ENCODE measurements at places on chromosomes 5 and 9. TPM values are rescaled to one million over a fixed set of nuclear protein-coding genes. Genes with fewer than 3 reads are reported as not detected.

The NUTM2F gene
- total RNA-seq, result not detected

DNA sequence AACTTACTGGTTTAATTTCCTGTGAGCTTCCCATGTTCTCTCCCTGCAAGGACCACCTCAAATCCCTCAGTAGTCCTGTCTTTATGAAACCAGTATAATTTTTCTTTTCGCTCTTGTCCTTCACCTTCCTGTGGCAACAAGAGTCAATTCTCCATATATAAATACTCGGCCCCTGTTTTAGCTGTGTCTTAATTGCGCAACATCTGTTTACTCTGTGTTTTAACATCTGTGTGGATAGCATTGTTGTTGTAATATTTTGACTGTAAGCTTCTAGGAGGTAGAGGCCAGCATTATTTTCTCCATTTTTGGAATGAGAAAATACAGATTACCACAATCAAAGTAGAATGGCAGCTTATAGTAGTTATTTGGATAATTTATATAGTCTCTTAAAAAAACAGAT is 30.2 kb upstream of the CDKN2B start:
- DNase-seq, result no peak

- DNase-seq, result no peak
Measured at GRCh38 chr9:76772686-76773445, 8.6 kb downstream of the PCA3 start.

GRCh38 chr5:62477801-62478200 is 65.2 kb downstream of the IPO11 start:
- no peak for DNase-seq

- peak; percentile 21 for DNase-seq
Measured at GRCh38 chr5:57338068-57338867, 144.3 kb downstream of the ACTBL2 start.

The CD180 gene
- not detected for total RNA-seq

DNA sequence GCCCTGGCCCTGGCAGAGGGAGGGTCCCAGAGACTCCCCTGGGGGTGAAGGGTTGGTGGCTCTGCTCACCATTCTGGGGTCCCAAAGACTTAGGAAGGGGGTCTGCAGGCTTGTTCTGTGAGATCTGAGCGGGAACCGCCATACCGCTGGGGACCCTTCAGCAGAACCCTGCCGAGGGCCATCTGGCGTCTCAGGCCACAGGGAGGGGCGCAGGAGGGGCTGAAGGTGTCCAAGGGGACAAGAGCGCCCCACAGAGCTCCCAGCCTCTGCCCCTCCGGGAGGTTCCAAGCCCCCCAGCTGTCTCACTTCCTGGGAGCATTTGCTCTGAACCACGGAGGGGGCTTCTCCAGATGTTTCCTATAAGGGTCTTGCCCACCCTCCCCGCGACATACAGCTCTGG is 4.8 kb downstream of the FIBCD1 start:
- DNase-seq, result no peak

GRCh38 chr5:38556599-38557307 is at the start of gene LIFR:
Gene LIFR (minus strand): TSS chr5:38556646. CDS start chr5:38530647, 25,999 bp downstream.
- DNase-seq, result peak; percentile 78

DNA sequence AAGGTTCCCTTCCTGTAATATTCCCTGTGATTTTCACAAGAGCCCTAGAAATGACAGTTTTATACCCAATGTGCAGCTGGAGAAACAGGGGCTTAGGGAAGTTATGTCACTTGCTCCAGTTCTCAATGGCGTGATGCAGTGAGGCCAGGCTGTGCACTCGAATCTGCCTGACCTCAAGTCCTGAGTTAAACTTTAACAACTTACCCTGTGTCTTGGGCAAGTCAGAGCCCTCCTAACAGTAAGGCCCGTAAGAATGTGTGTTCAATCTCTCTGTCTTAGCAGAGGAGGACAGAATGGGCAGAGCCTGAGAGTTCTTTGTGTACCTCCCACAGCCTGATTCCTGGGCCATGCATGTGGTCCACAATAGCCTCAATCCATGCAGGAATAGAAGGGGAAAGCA is 181.1 kb downstream of the TRIM32 start:
- no peak for DNase-seq

GRCh38 chr9:84971571-84971970 is 302.0 kb downstream of the NTRK2 start:
- DNase-seq, result no peak

The CSF1R gene
- not detected for total RNA-seq

DNA sequence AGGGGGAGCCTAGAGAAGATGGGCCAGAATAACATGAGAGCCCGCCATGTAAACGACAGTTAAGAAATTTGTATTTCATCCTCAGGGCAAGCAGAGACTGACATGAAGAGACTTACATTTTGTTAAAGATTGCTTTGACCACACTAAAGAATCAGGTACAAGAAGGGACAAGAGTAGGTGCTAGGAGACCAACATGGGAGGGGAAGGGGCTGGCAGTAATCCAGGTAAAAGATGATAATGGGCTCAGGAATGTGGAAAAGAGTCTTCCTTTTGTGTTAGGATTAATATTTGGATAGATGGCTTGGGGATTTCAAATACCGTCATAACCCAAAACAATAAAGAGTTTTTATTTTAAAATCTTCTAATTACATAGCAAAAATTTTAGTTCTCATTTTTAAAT is 137.3 kb downstream of the ZNF462 start:
- no peak for DNase-seq

The EDIL3 gene
- 39.4 TPM for total RNA-seq

The SEC61B gene
- total RNA-seq, result 120 TPM

The PTCD2 gene
- total RNA-seq, result 20.3 TPM

GRCh38 chr9:72480921-72481320 is 40.5 kb upstream of the TMC1 start:
- no peak for DNase-seq

DNA sequence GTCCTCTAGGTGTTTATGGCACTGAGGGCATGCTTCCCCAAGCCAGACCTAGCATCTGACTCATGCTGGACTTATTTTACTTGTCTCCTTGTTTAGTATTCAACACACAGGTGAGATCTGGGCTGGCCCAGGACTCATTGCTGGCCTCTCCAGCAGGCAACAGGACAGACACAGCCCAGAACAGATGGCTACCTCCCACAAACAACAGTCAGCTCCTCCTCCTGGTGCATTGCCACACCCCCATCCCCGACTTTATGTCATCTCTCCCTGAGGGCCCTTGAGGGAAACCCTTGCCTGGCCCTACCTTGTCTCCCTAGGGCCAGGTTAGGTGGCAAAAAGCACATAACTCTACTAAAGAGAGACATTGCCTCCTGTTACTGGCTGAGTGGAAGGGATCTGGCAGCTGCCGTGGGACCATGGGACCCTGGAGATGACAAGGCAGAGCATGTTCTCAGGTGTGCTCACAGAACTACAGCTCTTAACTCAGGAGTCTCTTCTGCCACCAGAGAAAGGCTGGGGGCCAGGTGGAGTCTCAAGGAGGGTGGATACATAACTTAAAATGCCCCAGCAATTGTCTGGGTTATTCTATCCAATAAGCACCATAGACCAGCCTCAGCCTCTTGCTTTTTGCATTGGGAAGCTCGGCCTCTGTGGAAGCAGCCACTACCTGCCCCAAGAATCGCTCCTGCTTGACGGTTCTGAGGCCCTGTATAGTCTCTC is 2.3 kb downstream of the ACSL6 start:
- DNase-seq, result no peak

The ALG2 gene
- 68.5 TPM for total RNA-seq

DNA sequence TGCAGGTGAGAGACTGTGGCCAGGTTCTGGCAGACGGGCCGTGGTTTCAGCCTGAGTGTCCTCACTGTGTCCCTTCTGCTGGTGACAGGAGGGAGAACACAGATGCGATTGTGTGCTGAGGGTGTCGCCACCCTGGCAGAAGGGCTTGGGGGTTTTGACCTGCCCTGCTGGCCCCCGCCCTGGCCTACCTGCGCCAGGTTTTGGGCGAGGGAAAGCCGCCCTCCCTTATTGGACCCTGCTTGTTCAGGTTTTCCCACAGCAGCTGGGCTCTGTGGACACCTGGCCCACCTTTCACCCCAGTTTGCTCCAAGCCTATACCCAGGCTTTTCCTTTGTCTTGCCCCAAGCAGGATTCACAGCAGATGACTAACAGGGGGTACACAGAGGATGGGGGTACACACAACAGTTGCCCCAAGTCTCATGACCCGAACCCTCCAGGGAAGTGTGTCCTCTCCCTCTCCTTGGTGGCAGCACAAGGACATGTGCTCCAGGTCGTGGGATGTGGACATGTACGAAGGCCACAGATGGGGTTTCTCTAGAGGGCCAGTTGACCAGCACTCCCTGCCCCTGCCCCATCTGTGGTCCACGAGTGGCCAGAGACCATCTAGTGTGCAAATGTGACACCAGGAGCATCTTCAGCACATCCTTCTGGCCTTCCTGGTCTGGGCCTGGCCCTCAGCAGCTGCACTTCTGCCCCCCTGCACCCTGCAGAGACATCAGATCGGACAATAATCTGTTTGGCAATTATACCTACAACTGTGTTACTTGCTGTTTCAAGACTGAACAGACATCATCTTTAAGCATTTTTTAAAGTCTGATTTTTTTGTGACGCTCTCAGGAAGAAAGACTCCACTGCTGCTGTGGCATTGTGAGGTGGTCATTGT is 265.8 kb upstream of the IRX4 start:
- DNase-seq, result no peak

DNA sequence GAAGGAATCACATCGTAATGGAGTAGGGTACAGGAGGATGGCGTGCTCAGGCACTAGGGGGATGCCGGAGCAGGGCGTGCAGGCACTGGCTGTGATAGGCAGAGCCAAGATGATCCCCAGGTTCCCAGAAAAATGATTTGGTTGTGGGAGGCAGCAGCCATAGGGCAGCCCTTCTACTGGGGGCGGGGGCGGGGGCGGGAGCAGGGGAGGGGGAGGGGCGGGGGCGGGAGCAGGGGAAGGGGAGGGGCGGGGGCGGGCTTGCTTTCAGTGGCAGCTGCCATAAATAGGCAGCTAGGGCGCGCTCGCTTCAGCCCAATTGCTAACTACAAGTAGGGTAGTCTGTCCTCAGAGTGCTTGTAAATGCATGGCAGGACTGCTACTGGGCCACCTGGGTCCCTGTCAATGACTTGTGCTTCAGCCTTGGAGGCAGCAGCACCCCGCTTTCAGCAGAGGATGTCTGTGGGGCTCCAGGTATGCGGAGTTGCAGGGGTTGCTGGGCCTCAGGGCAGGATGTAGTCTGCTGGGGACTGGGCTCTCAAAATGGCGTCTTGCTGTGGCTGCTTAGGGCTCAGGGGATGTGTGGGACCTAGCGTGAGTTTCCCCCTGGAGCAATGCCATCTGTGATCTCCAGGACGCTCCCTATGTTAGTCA is 354.3 kb downstream of the RAB3C start:
- DNase-seq, result no peak

The ALDOB gene
- total RNA-seq, result not detected

DNA sequence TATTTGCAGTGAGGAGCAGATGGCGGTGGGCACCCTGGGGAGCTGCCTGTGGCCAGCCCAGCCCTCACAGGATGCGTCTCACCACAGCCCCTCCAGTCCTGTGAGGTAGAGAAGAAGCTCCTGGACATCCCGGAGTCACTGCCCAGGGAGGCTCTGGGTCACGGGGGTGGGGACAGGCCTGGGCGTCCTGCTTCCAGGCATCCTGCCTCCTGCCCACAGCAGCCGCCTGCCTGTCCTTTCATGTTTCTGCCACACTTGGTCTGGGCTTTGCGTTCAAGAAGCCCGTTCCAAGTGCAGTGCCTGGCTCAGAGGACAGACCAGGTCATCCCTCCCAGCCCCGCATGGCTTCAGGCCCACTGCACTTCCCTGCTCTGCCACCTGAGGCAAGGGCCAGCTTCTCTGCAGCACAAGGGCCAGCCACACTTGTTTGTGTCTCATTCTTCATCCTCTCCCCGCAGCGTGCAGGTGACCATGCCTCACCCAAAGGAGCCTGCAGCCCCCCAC is 38.2 kb downstream of the ZDHHC11B start:
- DNase-seq, result no peak

GRCh38 chr5:160375166-160375565 is 4.7 kb upstream of the C1QTNF2 start:
- no peak for DNase-seq

- no peak for DNase-seq
Measured at GRCh38 chr9:87442451-87442850, 55.2 kb upstream of the DAPK1 start.

- DNase-seq, result no peak
Measured at GRCh38 chr5:159377653-159378052, 47.4 kb upstream of the IL12B start.

The SV2C gene
- total RNA-seq, result not detected

GRCh38 chr9:83154087-83154736 is 91.3 kb upstream of the RASEF start:
- peak; percentile 19 for DNase-seq

GRCh38 chr9:115378758-115379157 is 260.8 kb upstream of the TNC start:
- no peak for DNase-seq

GRCh38 chr5:71576241-71576640 is 10.9 kb upstream of the MCCC2 start:
- no peak for DNase-seq

DNA sequence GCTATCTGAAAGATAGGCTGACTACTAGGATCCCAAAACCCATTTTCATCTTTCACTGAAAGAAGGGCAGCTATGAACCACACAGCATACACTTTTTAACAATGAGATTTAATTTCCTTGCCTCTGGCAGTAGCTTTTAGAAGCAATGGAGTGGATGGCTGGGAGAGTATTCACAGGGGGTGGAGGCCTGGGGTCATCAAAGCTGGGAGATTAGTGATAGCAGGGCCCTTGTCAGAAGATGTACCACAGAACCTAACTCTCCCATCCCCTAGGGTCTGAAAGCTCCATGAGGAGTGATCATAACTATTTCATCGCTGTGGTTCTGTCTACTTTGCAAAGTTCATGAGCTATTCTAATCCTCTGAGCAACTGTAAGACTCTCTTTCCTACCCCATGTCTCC is 332.2 kb downstream of the PRELID2 start:
- no peak for DNase-seq

DNA sequence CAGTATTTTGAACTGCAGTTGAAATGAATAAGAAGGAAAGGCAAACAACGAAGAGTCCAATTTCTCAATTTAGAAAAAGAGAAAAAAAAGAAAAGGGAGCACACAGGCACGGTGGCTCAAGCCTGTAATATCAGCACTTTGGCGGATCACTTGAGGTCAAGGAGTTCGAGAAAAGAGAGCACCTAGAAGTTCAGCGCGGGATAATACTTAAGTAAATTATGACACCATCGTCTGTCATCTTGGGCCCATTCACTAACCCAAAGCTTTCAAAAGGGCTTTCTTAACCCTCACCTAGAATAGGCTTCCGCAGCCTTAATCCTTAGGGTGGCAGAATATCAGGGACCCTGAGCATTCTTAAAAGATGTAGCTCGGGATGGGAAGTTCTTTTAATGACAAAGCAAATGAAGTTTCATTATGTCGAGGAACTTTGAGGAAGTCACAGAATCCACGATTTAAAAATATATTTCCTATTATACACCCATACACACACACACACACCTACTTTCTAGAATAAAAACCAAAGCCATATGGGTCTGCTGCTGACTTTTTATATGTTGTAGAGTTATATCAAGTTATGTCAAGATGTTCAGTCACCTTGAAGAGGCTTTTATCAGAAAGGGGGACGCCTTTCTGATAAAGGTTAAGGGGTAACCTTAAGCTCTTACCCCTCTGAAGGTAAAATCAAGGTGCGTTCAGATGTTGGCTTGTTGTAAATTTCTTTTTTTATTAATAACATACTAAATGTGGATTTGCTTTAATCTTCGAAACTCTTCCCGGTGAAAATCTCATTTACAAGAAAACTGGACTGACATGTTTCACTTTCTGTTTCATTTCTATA is 602 bp upstream of the CD274 start:
- no peak for DNase-seq

The BTNL8 gene
- 0.32 TPM for total RNA-seq

Data from NCI-H460 (cell line).